Activated T-cell treated with anti-CD3 and anti-CD28 coated beads, Interleukin-2, amount 50 U/mL, for 72 hours (primary cell): ENCODE measurements at places on chromosomes 5 and 9. TPM values are rescaled to one million over a fixed set of nuclear protein-coding genes. Genes with fewer than 3 reads are reported as not detected.

The SPINK4 gene
- total RNA-seq = not detected

The SPINK6 gene
- not detected for total RNA-seq

The TAF11L5 gene
- not detected for total RNA-seq

The UIMC1 gene
- 76.5 TPM for total RNA-seq

The KCTD16 gene
- total RNA-seq = 0.25 TPM

The PCDHA10 gene
- total RNA-seq = not detected

The PTGER4 gene
- total RNA-seq = 42.3 TPM

The CCNJL gene
- not detected for total RNA-seq

The PCDHA1 gene
- total RNA-seq = not detected

The NOTCH1 gene
- 84.2 TPM for total RNA-seq

DNA sequence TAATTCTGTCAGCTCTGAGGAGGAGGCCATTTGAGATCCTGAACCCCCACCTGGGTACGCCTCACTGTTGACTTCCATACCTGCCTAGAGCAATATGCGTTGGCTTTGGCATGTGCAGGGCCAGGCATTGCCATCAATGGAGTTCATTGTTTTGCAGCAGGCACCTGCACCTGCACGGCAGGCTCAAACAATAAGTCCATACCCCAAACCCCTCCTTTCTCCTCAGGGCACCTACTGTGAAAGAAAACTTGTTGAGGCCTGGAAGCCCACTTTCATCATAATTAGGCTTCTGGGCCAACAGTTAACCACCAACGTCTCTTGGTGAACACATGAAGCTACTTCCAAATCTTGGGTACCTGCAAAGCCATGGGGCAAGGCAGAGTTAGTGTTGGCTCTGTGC lies 238.7 kb downstream of the NFIB start:
- DNase-seq = no peak

- DNase-seq = no peak
Observed at GRCh38 chr5:42301349-42301748, 121.9 kb upstream of the GHR start.

GRCh38 chr5:40453689-40454088 lies 226.0 kb upstream of the PTGER4 start:
- no peak for DNase-seq

GRCh38 chr9:77892171-77892570 lies 139.4 kb downstream of the GNAQ start:
- DNase-seq = no peak

DNA sequence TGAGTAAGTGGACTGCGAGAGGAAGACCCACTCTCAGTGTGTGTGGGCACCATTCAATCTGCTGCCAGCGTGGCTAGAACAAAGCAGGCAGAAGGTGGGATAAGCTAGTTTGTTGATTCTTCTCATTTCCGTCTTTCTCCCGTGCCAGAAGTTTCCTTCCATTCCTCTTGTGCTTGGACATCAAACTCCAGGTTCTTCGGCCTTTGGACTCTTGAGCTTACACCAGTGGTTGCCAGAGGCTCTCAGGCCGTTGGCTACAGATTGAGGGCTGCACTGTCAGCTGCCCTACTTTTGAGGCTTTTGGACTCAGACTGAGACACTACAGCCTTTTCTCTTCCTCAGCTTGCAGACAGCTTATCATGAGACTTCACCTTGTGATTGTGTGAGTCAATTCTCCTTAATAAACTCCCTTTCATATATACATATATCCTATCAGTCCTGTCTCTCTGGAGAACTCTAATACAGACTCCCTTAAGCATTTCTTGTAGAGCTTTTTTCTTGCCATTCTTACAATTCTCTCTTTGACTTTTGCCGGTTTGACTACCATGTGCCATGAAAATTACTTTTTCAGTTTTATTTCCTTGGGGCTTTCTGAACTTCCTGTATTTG lies 494.9 kb downstream of the PRR16 start:
- no peak for DNase-seq

DNA sequence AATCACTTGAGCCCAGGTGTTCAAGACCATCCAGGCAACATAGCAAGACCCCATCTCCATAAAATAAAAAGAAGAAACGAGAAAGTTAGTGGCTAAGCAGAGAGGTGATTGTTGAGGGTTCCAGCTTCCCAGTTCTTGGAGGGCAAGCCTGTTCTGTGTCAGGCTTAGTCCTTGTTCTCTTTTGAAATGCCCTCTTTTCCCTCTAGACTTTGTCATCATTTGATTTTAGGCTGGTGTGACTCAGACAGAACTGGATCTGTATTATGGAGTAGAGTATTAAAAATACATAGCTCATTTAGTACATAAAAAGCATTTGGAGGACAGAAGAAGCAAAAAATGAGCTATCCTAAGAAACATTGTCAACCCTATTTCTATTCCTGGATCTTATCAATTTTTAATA lies 159.4 kb downstream of the CD180 start:
- no peak for DNase-seq

GRCh38 chr9:16656432-16657169 lies 213.9 kb downstream of the BNC2 start:
- no peak for DNase-seq

DNA sequence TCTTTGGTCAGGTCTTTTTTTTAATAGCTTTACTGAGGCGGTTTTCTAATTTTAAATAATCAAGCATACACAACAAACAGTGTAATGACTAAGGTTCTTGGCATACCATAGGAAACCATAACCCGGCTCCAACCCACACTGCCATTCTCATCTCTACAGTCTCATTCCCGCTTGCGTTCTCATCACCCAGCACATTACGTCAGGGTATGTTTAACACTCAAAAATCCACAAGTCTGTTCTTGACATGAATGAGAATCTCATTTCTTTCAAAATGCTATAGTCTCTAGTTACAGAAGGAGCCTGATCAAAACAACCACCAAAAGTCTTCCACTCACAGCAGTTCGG lies 505 bp downstream of the C5orf34 start:
- DNase-seq = peak; percentile 58

DNA sequence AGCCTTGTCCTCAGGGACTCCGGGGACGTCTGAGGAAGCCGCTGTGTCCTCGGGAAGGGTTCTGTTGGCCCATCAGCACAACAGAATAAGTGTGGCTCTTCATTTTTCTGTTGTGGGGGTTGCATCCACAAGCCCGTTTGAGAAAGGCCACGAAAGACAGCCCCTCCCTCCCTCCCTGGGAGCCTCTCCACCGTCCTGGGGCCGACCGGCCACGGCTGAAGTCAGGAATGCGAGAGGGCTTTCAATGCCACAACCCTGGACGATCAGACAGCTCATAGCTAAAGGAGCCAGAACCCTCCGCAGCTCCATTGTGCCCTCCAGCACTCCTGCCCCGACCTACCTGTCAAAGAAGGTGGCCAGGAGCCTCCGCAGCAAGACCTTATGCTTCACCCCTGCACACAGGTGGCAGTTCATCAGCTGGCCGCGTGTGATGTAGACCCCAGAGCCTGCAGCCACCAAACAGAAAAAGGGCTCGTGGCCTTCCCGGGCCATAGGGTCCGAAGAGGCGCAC lies 52.4 kb upstream of the UBAC1 start:
- no peak for DNase-seq

- no peak for DNase-seq
Observed at GRCh38 chr5:1552521-1553255, 28.9 kb upstream of the LPCAT1 start.

GRCh38 chr5:6182271-6182815 lies 196.0 kb downstream of the MED10 start:
- no peak for DNase-seq

GRCh38 chr9:83166372-83166771 lies 103.4 kb upstream of the RASEF start:
- no peak for DNase-seq

DNA sequence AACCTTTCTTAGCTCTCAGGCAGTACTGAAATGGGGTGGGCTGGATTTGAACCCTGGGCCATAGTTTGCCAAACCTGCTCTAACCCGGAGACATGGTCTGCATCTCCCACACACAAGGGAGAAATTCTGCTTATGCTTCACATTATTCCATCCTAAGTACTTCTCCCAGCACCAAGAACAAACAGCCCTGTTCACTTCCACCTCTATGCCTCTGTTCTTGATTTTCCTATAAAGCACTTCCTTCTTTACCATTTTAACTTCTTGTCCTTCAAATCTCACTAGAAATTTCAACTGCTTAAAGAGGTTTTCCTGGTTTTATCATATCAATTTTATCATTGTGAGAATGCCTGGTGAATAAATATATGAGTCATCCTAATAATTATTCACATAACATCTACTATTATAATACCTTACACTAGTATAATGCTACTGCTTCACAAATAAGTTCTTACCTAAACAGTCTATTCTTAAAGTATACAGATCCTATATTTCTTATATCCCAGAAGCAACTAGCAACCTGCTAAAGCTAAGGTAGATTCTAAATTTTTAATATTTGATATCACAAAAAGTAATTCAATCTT lies 12.7 kb downstream of the FEM1C start:
- DNase-seq = no peak

- no peak for DNase-seq
Observed at GRCh38 chr5:22908129-22908528, 55.0 kb upstream of the CDH12 start.

GRCh38 chr5:143561219-143561618 lies 157.7 kb upstream of the NR3C1 start:
- DNase-seq = no peak

GRCh38 chr5:3542158-3542557 lies 53.5 kb upstream of the IRX1 start:
- DNase-seq = no peak

DNA sequence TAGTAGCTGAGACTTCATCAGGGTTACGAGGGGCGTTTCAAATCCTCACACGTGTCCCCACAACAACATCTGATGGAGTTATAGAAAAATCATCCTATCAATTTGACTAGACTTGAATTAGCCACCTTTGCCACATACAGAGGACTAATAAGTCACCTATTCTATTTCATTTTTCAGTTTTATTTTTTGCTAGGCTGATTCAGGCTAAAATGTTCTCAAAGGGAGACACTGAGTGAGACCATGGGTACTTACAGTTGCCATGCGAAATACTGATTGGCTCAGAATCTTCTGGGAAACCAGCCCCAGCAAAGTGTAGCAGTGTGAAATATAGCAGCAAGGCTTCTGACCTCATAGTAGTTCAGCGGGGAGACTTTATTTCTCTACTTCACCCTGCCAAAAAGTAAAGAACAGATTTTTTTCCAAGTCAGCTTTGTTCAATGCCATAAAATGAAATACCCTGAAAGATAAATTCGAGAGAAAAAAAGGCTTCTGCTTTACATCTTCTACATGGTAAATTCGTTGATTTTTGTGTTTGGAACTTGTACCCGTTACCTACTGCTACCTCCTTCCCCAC lies 69.9 kb downstream of the SEMA6A start:
- no peak for DNase-seq

GRCh38 chr5:317086-317811 lies 4.3 kb upstream of the AHRR start:
- peak; percentile 71 for DNase-seq

DNA sequence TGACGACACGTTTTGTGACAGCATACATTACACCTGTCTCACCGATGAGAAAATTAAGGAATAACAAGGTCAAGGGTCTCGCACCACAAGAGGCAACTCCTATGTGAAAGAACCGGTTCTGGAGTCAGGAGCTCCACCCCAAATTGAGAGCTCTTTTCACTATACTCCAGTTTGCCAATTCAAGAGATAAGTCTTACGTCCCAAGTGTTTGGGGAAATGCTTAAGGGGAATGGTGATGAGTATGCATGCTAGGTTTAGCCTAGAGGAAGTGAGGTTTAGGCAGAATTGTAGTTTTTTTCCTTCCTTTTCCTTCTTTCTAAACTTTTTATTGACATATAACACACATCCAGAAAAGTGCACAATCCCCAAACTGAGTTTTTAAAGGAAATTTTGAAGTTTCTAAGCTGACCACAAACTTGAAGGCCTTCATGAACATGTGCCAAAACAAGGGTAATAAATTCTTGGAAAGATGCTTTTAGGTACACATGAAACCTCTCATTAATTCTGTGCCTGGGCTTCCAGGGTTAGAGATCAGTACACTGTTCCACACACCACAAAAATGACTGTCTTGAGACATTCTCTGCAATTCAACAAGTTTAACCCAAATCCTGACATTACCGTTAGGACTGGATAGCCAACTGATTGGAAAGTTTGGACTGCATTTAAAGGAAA lies 127.6 kb upstream of the SLC1A3 start:
- no peak for DNase-seq

GRCh38 chr5:11222169-11222568 lies 461.1 kb upstream of the DAP start:
- no peak for DNase-seq

DNA sequence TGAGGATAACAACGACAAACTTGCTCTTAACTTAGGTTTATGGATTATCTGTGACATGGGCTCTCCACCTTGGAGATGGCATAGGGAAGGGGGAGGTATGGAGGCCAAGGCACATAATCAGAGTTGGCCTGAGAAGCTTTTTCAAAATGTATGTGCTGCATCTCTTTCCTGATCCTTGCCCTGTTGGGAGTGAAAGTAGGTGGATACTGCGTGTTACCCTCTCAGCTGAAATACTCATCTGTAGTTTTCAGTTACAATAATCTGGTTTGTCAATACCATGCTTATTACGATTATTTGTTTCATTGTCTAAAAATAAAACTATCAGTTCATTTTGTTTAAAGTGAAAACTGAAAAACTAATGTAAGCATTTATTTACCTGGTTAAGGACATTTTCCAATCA lies 86.7 kb downstream of the SLC44A1 start:
- DNase-seq = no peak

DNA sequence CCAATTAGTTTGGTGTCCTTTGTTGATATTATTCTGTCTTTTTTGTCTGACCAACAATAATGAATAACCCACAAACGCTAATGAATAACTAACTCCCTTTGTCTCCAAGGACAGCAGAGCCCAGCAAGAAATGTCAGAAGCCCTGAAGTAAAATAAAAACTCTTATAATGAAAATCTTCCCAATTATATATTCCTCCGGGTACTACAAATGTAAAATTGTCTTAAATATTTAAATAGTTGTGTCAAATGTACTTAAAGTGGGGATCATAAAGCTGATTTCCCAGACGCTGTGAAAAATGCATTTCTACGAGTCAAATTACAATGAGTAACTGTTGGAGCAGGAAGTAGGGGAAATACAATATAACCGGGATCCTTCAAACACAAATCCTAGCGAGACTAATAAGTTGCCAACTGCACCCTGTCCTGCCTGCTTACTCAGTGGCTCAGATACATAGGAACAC lies 22.3 kb downstream of the GLIS3 start:
- DNase-seq = no peak

- DNase-seq = no peak
Observed at GRCh38 chr5:16049761-16050160, 129.8 kb downstream of the MARCHF11 start.

- DNase-seq = no peak
Observed at GRCh38 chr5:181133610-181134231, 2.8 kb upstream of the OR2V1 start.

DNA sequence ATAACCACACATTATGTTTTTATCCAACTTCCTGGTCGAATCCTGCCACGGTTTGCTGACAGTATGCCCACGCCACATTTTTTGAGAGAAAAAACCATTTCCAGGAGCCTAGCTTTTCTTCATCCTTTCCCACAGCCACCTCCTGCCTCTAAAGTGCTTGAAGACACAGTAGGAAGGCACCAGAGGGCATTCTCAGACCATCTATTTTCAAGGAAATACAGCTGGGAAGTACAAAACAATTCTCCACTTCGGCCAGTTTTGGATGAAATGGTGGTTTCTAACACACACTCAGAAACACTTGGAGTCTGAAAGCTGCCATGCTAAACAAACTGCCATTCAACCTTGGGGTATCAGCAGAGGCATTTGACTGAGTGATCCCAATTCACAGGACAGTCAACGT lies 86.3 kb upstream of the RPS23 start:
- no peak for DNase-seq

- no peak for DNase-seq
Observed at GRCh38 chr9:2837915-2838314, 6.0 kb downstream of the PUM3 start.
